ENCODE measurements at places on chromosomes 11 and 22.

GRCh38 chr11:2481253-2481652, 36.4 kb downstream of the KCNQ1 start:
- no peak for DNase-seq

- no peak for DNase-seq
Measured at GRCh38 chr11:810040-810567, 337 bp downstream of the RPLP2 start.

DNA sequence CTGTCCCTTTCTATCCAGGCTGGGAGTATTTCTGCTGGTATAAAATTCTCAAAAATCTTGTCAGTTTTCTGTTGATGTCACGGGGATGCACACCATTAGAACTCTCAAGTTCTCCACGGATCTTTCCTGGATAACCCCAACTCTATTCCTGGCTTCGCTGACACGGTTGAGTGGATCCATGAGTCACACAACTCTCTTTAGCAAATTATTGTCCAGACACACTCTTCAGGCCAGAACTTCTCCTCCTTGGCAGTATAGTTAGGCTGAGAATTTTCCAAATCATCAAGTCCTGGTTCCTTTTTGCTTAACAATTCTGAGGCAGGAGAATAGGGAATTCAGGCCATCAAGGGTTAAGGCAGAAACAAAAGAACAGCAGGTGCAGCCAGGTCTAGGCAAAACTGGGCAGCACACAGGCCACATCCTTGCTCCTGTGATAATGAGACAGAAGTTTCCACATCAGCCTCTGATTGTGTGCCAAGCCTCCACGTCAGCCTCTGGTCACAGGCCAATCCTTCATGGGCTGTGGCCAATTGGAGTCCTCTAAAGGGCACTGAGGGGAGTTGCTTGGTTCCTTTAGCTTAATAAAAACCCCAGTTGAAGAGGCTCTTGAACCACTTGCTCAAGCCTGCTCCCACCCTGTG, 5.7 kb upstream of the ACAT1 start:
- peak; percentile 45 for DNase-seq

DNA sequence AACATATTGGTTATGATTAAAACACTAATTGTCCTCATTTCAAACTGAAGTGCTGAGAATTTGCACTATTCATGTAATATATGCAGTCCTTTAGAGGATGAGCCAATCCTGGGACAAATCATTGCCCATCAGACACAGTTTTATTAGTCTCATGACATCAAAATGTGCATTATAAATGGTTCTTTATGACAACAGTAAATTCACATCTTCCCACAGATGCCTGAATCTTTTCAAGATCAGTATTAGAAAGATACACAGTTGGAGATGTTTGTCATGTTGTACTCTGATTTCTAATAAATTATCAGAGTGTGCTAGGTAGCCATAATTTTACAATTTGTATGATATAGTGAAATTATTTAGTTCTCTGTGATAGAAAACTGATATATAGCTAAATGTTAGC, 813.5 kb downstream of the FAM181B start:
- DNase-seq = no peak

- no peak for DNase-seq
Measured at GRCh38 chr11:127376301-127376700, 375.7 kb upstream of the KIRREL3 start.

DNA sequence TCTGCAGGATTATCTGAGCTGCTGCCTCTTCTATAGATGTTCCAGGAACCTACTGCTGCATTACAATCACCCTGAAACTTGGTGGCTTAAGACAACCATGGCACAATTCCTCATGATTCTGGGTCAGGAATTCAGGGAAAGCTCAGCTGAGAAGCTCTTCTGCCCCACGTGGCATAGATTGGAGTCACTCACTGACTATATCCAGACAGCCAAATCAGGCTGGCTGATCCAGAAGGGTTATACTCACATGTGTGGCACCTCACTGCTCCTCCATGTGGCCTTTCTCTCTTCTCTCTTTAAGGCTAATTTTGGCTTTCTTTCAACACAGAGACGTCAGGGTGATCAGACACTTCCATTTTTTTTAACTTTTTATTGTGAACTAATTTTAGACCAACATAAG, 125.5 kb downstream of the BBOX1 start:
- DNase-seq = no peak

DNA sequence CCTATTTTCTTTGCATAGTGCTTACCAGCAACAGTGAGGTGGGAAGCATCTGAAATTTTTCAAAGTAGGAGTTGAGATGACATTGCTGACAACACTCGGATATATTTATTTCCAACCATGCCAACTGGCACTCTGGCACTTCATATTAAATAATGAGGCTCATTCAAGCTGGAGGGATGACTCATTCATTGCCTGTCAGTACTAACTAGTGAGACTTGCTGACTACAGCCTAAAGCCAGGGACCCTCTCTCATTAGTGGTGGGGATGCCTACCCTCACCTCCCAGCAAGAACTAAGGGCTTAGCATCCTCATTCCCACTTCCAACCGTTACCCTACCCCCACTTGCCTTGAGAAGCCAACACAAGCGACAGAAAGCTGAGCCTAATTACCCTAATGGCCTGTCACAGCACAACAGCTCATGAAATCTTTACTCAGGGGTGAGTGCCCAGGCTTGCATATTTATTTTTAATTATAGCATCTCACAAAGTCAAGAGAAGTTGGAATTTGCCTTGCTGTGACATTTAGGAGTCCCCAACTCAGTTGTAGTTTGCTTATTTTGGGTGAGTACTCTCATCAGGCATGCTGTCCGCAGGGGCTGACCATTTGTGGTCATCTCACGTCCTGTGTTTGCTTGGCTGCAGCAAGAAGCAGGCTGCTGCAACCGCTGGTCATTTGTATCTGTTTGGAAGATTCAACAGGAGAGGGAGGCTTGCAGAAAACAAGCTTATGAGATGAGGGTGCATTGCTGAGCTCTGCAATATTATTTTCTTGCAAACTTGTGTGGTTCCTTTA, 181.6 kb upstream of the POU2AF2 start:
- DNase-seq = no peak

DNA sequence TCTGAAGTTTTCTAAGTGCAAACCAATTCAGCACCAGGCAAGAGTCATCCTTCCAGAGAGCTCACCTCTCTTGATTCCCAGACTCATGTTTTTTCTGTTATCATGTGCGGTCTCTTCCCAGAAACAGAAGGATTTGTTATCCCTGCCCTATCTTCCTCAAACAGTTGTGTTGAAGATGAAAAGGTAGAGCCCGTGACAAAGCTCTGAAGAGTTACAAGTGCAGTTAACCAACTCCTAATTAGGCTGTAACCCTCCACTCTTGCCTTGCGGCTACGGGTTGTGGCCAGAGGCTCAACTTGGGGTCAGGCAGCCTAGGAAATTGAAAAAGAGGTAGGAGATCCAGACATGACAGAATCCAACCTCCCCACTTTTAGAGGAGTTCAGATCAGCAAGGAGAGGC, 76.2 kb upstream of the CADM1 start:
- DNase-seq = no peak

- no peak for DNase-seq
Measured at GRCh38 chr11:68326334-68327215, 14.2 kb downstream of the LRP5 start.

DNA sequence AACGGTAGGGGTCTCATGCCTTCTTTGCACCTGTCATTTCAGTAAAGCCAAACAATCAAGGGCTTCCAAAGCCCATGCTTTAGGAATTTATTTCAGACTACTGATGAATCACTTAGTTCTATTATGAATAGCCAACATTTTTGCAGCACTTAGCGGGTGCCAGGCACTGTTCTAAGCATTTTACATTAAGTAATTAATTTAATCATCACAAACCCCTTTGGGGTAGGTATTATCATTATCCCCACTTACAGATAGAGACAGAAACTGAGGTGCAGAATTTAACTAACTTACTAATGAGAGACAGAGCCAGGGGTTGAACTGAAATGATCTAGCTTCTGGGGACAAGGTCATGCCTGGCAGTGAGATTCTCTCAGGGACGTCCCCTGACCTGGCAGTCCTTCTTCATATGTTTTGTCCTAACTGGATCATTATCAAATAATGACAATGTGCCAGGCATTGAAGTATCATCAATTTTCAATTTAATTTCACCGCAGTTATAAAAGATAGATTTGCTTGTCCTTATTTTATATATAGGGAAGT, 31.7 kb upstream of the NAV2 start:
- no peak for DNase-seq

DNA sequence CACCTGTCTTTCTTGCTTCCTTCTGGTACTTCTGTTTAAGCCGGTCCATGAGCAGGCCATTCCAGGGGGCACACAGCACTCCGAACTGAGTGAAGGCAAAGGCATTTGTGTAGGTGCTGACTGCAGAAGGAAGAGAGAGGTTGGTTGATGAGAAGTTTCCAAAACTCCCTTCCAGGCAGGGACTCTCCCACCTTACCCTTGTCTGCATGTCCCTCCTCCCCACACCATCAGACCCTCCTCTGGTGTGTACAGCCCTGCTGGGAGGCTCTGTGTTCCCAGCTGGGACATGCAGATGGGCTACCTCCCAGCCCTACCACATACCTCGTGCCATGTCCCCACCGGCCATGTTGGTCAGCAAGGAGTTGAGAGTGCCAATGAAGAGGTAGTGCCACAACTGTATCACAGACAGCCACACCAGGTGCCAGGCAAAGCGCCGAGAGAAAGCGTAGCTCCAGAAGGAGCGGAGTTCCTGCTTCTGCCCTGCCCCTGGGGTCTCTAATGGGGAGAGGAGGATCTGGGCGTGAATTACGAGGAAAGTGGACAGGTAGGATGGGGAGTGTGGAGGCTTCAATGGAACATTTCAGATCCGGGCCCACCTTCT, 12.2 kb downstream of the SLC43A3 start:
- no peak for DNase-seq

DNA sequence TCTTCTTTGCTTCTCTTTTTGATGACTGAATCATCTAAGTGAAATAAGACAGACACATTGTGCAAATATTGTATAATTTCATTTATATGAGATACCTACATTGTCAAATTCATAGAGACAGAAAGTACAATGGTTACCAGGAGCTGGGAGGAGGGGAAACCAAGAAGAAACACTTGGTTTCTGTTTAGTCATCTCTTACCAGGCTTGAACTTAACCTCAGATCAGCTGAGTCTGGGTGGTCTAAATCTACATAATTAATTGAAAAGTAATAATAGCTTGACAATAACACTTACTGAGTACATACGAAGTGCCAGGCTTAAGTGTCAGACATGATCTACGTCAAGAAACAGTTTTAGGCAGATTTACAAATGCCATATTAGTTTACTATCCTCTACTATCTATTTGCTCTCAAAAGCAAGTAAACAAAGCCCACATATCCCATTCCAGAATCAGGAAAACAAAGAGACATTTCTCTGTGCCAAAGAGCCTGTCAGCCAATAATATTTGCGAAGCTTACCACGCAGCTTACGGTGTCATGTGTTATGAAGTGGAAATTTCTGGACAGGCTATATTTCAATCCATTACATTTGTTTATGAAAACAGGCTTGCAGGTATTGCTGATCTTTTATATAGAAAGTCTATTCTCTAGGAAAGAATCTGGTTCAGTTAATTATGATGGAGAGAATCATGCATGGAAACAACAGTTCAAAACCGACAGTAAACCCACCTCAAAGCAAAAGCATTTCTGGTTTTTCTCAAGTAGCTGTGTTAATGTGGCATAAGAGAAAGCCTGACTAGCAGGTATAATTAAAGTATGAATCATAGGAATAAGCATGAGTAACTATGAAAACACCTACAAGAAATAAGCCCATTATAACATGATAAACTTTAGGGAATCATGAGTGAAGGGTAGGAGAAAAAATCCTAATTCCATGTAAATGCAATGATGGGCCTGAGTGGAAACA, 2.7 kb upstream of the ARHGAP42 start:
- no peak for DNase-seq

- DNase-seq = no peak
Measured at GRCh38 chr11:22076271-22076930, 116.5 kb upstream of the ANO5 start.

DNA sequence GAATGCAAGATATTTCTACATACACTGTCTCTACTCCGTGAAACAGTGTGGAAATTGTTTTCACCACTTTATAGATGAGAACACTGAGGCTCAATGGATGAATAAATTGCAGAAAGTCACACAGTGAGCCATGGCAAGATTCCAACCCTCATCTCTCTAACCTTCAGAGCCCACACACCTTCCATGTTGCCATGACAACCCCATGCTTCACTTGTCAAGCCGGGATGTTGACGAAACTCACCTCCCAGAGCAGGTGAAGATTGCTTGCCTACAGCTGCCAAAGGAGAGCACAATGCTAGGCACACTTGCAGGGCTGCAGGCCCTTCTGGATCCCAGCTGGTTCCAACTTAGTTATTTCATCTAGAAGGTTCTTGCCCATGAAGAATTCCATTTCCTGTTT, 71.4 kb upstream of the SEZ6L start:
- no peak for DNase-seq

GRCh38 chr22:35721960-35722359, 4.3 kb downstream of the APOL5 start:
- DNase-seq = no peak

GRCh38 chr22:36110306-36110881, 50.2 kb downstream of the APOL3 start:
- DNase-seq = no peak

- DNase-seq = no peak
Measured at GRCh38 chr11:62061356-62062222, 62.2 kb upstream of the INCENP start.

DNA sequence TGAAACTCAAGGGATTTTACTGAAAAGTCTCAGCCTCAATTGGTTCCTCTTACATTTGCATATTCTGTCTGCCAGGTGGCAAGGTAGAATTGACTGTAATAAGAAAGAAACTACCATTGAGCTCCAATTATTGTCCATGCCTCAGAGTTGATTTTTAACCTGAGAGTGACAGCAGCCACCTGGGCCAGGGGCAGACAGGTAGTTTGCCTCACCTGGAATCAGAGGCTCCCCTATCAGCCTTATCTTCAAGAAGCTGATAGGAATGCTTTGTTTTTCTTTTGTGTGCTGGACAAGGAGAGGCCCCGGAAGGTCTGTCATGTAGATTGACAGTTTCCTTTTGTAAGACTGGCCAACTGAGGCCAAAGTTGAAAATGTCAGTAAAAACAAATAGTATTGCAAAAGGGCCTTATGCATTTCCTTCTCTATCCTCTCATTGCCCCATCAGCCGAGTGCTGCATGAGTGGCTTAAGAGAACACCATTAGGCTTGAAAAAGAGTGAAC, 34.1 kb downstream of the CD44 start:
- no peak for DNase-seq

GRCh38 chr11:127054153-127054552, 53.6 kb upstream of the KIRREL3 start:
- no peak for DNase-seq

DNA sequence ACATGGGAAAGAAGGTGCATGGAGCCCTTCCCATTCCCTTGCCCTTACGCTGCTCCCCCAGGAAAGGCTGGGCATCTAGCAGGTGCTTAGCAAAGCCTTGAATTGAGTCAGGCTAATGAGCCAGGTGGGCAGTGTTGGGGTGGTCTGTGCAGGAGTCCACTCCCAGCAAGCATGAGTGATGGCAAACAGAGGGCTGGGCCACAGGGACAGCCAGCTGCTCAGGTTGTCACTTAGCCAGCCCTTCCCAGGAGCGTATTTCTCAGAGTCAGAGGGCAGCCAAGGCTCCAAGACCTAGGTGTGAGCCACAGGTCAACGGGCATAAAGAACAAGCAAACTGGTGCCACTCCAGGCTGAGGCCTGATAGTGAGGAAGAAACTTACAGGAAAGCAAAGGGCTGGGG, 149.8 kb downstream of the DSCAML1 start:
- DNase-seq = no peak

GRCh38 chr11:64086258-64087123, 50.8 kb downstream of the FLRT1 start:
- no peak for DNase-seq

Measured in H1 (cell line).